Activated effector memory CD4-positive, alpha-beta T cell treated with anti-CD3 and anti-CD28 coated beads, Interleukin-2, amount 50 U/mL, for 16 hours (primary cell): ENCODE measurements at places on chromosomes 7 and 10.

GRCh38 chr10:110268971-110269370 is 35.7 kb downstream of the SMNDC1 start:
- no peak for DNase-seq

GRCh38 chr10:91043173-91043910 is 122.5 kb upstream of the ANKRD1 start:
- DNase-seq, result no peak

DNA sequence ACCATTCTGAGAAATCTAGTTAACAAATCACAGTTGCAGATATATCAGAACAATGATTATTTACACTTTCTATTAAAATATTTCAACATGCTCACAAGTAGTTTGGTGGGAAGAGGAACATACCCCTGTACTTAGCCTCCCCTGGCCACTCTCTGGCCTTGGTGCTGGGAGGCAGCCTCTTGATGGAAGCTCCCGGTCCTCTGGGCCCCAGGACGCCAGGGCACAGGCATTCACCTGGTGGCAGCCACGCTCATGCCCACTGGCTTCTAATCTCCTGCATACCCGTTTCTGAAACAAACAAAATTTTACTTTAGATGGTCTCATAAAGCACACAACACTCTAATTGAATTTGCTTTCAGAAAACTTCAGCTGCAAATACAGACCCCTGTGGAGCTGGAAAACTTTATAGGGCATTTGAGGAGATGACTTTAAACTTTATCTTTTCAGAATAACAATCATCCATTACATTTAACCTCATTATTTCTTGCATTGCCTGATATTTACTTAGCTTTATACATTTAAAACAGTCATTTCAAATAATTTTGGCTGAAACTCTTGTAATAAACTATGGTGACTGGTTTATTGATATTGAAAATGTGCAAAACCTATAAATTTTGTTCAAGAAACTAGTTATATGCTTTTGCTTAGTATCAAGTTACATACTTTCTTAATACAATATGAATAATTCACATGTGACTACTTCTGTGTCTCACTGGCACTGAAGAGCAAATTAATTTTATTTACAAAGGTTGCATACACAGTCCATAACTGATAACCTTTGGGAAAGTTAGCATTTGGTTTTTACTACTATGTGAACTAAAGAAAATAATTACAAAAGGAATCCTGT is 30.8 kb downstream of the C10orf143 start:
- DNase-seq, result no peak

DNA sequence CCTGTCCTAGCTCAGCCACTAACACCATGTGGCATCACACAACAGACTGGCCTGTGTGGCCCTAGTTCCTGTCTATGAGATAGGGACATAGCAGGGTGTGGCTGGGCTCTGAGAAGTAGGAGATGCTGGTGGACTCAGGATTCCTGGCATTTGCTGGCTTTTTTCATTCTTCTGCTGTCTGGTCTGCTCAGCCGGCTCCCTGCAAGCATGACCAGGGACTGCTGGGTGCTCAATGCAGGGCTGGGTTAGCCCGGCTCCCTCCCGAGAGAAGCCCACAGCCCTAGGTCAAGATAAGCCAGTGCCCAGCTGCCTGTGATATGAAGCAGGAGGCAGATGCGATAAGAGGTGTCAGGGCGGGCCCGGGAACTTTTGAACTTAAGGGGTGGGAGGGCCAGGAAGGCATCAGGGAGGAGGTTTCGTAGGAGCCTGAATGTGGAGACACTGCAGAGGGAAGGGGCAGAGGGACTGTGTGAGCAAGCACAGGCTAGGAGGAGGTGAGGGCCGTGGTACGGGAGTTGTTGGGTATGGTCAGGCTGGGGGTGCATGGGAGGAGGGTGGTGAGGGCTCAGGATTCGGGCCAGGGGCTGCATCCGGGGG is 3.5 kb downstream of the AQP1 start:
- DNase-seq, result no peak

DNA sequence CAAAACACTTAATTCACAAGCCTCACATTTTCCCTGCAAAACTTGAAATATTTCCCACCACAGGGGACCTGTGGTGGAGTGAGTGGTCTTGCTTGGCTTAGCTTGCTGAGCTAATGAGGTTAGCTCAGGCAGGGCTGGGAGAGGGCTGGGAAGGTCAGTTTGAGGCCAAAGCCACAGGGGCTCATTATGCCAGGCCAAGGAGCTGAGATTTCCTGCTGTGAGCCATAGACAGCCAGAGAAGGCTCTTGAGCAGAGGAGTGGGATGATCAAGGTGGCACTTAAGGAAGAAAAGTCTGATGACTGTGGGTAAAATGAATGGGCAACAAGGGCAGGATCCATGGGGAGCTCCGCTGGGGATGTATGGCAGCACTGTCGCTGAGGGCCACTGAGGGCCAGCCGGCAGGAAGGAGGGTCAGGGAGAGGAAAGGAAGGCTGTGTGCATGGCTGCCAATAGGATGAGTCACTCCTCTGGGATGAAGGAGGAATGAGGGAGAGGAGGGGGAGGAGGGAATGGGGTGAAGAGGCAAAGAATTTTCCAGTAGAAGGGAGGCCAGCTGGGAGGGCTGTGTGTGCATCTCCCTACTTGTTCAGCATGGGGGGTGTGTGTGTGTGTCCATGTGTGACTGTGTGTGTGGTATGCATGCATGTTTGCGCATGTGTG is 18.7 kb upstream of the ZNF488 start:
- peak; percentile 48 for DNase-seq

DNA sequence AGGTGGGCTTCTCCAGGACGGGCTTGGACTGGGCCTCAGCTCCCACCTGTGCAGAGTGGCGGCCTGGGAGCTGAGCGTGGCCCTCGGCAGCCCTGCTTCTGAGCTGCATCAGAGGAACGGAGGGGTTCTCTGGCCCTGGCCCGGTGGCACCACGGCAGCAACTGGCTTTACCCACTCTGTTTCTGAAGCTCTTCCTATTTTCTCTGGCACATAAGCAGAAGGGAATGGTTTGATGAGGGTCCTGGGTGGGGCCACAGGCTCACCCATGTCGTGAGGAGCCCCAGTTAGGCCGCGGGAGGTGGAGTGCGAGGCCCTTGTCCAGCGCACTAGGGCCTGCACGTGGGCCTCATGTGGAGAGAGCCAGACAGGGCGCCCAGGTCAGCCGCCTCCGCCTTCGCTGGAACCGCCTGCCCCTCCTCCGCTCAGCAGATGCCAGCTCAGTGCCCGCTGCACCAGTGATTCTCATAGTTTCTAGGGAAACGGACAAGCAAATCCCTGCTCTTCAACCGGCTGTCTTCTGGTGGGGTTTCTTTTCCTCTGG is 284.0 kb downstream of the CELF2 start:
- DNase-seq, result no peak

GRCh38 chr7:4178416-4178815 is 503.7 kb upstream of the FOXK1 start:
- no peak for DNase-seq

DNA sequence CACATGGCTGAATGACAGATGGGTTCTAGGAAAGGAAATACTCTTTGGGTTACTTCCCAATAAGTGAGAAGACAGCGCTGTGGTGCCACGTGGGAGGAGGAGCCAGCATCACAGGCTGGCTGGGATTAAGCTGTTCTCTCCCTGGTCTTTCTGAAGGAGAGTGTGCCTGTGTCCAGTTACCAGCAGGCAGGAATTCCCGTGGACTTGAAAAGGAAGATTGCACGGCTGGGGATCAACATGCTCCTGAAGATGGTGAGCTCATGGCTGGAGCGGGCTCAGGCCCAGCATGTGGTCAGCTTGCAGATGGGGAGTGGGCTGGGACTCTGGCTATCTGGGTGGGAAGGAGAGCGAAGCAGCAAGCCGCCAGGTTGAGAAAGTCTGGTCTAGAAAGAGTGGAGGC is 8.1 kb downstream of the ADCK2 start:
- peak; percentile 43 for DNase-seq

- peak; percentile 73 for DNase-seq
Observed at GRCh38 chr7:43108255-43109011, 4.0 kb upstream of the HECW1 start.

- peak; percentile 49 for DNase-seq
Observed at GRCh38 chr7:150370612-150371071, 2.0 kb downstream of the REPIN1 start.

- peak; percentile 44 for DNase-seq
Observed at GRCh38 chr10:132311338-132311939, 3.7 kb upstream of the STK32C start.

DNA sequence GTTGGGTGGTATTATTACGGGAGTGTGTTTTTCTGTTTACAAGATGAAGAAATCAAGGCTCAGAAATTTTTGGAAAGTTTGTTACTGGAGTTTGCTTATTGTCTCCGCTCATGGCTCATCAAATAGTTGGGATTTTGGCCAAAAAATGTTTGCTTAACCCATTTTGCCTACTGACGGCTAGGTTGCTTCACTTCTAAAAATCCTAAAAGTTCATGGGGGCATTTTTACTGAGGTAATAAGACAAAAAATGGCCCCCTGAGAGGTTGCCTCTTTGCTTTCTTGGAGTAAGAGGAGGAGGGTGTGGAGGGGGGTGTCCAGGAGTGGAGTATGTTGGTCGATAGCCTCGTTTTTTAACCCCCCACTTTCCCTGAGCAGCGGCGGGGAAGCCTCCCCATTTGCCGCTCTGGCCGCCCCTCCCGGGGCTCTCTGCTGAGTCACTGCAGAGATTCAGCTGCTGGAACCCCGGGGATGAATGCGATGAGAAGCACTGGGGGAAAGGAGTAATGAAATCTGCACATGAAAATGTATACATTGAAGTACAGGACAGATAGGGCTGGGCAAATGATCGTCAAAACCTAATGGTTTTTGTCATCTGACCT is 1.5 kb downstream of the MEST start:
- DNase-seq, result no peak

DNA sequence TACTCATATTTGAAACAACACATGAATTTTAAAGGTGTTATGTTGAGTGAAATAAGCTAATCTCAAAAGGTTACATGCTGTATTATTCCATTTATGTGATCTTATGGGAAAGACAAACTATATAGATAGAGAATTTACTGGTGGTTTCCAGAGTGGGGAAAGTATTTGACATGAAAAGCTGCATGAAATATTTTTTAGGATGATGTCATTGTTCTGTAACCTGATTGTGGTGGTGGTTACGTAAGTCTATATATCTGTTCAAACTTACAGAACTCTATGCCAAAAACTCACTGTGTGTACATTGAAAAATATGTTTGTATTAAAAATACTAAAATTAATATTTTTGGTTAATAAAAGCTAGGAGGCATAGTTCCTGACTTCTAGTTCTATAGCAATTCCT is 453.0 kb downstream of the SORCS3 start:
- DNase-seq, result no peak

DNA sequence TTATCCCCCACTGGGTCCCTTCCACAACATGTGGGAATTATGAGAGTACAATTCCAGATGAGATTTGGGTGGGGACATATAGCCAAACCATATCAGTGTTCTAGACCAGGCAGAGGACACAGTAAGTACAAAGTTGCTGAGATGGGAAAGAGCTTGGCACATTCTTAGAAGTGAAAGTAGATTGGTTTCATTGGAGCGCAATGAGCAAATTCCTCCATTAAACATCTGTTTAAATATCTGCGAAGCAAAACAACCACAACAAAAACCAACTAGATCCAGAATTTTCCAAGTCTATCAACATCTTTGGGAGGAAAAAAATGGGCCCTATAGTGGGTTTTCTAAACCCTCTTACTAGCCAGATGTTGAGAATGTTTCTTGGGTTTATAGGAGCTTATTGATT is 80.0 kb upstream of the STEAP1B start:
- no peak for DNase-seq

GRCh38 chr7:116687801-116688201 is 15.8 kb downstream of the MET start:
- no peak for DNase-seq

GRCh38 chr10:18955061-18955460 is 93.5 kb upstream of the MALRD1 start:
- DNase-seq, result no peak

- no peak for DNase-seq
Observed at GRCh38 chr10:120451968-120452367, 5.1 kb upstream of the PLPP4 start.

- DNase-seq, result no peak
Observed at GRCh38 chr7:105487579-105488571, 34.2 kb downstream of the PUS7 start.

GRCh38 chr10:127933271-127933670 is 26.4 kb downstream of the PTPRE start:
- no peak for DNase-seq

GRCh38 chr10:71331736-71332135 is 12.7 kb downstream of the SLC29A3 start:
- DNase-seq, result no peak

DNA sequence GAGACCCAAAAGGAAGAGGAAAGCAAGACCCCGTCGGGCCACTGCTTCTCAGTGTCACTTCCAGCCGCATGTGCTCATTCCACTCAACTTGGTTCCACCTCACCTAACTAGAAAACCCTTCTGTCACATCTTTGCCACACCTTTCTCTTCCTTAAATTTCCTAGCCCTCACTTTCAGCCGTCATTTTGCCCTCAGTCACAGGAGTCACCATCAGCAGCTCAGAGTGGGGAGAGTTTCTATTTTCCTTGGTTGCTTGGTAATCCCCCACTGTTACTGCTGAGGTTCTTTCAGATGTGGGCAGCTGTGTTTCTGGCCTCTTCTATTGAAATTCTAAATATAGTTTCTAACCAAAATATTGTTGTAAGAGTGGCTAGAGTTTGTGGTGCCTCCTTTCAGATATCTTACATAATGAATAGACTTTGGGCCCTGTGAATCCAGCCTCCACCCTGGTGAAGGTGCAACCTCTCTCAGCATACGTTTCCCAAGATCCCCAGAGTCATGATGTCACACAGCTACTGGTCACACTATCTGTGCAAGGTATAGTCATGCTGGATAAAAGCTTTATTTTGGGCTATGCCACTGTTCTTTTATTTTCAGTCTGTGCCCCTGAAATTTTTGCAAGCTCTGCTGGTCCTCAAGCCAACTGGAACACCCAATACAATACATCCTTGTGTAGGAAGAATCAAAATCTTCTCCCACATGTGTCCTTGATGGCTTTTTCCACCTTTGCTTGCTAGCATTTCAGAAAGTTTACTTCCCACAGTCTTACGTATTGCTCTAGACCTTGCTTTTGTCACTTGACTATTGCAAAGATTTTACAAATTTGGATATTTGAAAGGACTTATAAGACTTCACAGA is 9.2 kb downstream of the AGBL3 start:
- DNase-seq, result no peak
